Stimulated activated CD8-positive, alpha-beta memory T cell treated with anti-CD3 and anti-CD28 coated beads, Interleukin-7, amount 100 ng/mL, for 48 hours (primary cell): ENCODE measurements at places on chromosomes 4 and X.

- DNase-seq = no peak
These were observed 170.2 kb upstream of the PCDH18 start for GRCh38 chr4:137702512-137702911.

DNA sequence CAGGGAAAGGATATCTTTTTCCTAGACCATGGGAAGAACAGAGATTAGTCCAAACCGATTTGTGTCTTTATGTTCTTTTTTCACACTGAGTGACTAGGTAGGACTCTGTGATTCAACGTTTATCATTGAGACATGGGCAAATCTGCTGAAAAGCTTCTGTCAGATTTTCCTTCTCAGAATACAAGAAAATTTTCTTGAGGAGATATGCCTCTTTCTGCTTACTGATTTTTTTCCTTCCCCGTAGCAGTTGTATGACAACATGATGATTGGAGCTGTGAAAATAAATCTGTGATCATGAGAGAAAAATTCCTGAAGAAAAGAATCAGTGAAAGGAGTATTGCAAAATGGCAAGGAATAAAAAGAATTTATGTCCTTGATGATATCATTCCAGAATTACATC lies 130.6 kb upstream of the FAT4 start:
- no peak for DNase-seq

- no peak for DNase-seq
These were observed 395.2 kb downstream of the SPOCK3 start for GRCh38 chr4:166838975-166839614.

DNA sequence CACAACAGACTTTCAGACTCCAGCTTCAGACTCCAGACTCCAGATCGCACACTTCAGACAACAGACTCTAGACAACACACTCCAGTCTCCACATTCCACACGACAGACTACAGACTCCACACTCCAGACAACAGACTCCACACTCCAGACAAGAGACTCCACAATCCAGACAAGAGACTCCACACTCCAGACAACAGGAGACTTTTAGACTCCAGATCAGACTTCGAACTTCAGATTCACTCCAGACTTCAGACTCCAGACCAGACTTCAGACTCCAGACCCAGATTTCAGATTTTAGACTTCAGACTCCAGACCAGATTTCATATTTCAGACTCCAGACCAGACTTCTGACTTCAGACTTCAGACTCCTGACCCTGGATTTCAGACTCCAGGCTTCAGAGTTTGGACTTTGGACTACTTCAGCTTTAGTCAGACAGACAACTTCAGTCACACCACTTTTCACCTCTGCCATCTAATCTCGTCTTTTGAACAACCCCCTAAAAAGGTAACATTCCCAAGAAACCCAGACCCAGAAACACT lies 29.0 kb upstream of the TLR2 start:
- DNase-seq = no peak

GRCh38 chr4:183967266-183967665 lies 62.2 kb downstream of the STOX2 start:
- no peak for DNase-seq

DNA sequence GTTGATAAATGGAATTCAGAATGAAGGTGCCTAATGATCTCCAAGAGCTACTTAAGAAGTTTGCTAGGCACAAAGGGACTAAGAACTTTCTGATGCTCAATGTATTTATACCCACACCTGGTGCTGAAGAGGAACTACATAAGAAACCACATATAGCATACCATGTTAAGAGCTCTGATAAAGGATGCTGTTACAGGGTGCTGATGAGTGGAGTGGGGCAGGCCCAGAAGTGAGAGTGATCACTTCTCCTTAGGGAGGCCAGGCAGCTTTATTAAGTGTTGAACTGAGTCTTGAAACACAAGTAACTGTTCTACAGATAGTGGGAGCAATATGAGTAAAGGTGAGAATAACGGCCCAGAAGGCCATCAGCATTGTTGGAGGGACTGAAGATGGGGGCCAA lies 68.3 kb upstream of the CHRDL1 start:
- no peak for DNase-seq
